GM03348 (cell line): ENCODE measurements at places on chromosomes 6 and 20.

DNA sequence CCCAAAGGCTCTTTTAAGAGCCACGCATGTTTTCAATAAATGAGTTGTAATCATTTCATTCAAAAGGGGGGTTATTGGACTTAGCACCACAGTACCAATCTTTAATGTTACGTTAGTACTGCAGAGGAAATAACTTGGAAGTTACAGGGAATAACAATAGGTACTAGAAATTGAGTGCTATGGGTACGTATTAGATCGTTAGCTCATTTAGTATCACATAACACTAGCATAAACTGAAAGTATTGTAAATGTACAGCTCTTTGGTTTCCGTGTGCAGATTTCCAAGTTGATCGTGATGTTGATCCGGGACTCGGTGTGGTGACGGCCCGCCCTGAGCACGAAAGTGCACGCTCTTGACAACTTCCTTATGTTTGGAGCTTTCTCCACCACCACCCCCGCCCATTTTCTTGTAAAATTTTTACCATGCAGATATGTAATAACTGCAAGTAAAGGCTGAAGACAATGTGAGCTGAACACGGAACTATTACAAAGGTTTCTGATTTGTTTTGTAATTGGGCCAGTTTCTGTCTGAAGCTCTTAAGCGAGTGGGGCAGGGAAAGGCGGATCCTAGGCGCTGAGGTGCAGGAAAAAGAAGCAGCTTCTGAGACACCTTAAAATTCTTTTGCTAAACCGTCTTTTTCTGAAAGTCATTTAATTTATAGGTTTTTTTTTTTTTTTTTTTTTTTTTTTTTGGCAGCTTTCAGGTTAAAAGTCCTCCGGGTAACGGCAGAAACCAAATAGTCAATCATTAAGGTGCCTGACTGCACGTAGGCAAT lies 71.5 kb downstream of the HFE start:
- peak; percentile 47 for DNase-seq

DNA sequence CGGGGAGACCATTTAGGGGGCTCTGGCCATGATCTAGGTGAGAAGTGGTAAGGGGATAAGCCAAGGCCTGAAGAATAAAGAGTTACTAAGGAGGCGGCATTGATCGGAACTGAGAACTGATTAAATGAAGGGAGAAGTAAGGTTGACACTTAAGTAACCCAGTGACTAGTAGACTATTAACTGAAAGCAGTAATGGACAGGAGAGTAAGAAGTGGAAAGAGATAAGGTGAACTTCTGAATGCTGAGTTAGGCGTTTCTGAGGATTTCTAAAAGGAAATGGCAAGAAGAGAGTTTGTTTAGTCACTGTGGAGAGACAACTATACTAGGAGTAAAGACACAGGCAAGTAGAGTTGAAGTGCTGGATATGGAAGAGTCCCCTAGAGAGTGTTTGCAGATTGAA lies 1.9 kb downstream of the ABCF1 start:
- no peak for DNase-seq

- peak; percentile 95 for DNase-seq
Observed at GRCh38 chr20:1225783-1226654, at the start of gene RAD21L1. Gene RAD21L1 (plus strand): TSS chr20:1226044. CDS start chr20:1228454, 2,410 bp downstream.

- no peak for DNase-seq
Observed at GRCh38 chr20:38184101-38184500, 19.0 kb upstream of the TGM2 start.

DNA sequence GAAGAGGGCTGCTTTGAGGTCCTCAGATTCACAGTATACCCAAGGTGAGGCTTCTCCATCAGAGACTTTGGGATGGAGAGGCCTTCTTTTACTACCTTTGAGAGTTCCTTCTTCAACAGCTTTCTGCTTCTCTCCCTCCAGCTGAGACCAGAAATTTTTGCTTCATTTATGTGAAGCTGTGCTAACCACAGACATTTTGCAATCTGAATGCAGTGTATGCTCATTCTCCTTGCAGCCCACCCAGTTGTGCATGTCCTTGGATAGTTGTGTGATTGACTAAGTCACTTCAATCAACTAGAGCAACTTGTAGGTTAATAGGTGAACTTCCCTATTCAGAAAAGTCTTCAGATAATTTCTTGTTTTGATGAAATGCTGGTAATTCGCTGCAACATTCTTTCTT lies 20.1 kb downstream of the DCBLD1 start:
- DNase-seq, result no peak

GRCh38 chr20:24770628-24771541 lies 178.2 kb upstream of the CST7 start:
- DNase-seq, result no peak

DNA sequence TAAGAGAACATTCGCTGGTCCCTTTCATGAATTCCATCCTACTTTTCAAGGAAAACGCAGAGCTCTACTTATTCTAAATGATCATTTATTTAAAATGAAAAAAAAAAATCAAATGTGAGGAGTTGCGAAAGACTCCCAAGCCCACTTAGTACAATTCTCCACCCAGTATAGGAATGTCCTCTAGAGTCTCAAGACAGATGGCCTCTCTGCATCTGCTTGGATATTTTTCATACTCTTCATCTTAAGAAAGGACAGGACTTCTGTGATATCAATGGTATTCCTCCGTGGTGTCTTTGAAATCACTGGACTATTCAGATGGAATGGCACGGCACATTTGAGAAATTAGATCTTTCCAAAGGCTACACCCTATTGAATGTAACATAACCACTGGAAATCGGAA lies 107.1 kb downstream of the PTPRK start:
- DNase-seq, result no peak

DNA sequence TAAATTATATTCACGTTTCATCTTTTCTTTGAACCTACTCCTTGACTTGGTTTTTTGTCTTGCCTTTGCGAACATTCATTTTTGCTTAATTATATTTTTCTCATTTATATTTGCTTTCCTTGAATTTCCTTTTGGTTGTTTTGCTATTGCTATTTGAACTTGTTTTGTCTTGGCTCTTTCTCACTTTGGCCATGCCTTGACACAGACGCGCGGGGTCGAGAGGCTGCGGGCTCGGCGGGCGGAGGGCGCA lies 7.1 kb upstream of the TMEM14A start:
- DNase-seq, result no peak

GRCh38 chr6:159761129-159761872 lies 544 bp upstream of the ACAT2 start:
- peak; percentile 15 for DNase-seq

- no peak for DNase-seq
Observed at GRCh38 chr6:37072526-37072925, 67.1 kb downstream of the FGD2 start.

DNA sequence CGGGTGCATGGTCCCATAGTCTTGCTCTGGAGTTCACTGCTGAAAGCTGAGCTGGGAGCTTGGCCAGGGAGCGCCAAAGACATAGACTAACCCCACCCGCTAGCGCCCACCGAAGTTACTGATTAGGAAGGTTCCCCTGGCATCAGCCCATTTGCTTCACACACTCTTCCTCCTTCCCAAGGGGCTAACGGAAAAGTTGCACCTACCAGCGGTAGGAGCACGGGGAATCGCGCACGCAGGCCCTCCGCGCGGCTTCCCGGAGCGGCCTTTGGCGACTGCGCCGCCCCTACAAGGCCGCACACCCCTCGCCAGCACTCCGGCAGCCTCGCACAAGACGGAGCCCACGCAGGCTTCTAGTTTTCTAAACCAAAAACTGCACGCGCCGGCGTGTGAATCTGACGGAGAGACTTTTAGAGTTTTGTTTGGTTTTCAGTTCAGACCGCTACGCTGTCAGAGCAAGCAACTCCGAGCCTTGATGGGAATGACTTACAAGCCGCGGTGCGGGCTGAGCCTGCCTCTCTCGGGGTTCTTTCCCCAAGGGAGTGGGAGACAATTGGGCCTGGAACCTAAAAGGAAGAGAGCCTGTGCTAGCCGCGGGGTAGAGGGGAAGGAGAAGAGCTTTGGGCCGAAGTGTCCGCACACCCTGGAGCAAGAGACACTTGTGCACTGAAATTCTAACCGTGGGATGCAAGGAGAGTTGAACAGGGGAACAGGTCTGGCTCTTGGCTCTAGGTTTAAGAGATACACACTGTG lies 891 bp upstream of the POU3F2 start:
- DNase-seq, result no peak

DNA sequence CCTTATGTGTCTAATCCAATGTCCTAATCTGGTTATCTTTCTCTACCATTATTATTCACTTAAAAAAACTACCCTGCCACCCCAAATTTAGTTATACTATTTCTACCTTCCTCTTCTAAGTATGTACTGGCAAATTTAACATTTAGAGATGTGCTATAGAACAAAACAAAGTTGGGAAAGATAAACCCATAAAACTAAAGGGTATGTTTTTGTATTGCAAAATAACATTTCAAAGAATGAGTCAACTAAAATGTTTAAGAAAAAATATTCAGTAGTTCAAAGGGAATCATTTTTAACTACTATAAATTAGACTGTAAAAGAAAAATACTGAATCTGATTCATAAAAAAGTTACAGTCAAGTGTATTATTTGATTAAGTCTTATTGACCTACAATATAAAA lies 103.0 kb downstream of the LMBRD1 start:
- DNase-seq, result peak; percentile 9

DNA sequence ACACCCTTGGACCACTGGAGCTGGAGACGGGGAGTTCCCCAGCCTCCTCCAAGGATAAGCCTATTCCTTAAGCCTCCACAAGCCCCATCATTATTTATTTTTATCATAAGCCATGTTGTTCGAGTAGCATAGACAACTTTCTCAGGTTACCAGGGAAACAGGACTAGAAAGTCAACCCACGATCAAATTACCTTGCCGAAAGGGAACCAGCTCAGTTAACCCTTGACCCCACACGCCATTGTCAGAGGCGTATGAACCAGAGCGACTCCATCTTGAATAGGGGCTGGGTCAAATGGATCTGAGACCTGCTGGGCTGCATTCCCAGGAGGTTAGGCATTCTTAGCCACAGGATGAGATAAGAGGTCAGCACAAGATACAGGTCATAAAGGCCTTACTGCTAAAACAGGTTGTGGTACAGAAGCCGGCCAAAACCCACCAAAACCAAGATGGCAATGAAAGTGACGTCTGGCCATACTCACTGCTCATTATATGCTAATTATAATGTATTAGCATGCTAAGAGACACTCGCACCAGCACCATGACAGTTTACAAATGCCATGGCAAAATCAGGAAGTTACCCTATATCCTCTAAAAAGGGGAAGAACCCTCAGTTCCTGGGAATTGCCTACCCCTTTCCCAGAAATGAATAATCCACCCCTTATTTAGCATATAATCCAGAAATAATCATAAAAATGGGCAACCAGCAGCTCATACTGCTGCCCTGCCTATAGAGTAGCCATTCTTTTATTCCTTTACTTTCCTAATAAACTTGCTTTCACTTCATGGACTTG lies 22.4 kb downstream of the SYNJ2 start:
- no peak for DNase-seq

DNA sequence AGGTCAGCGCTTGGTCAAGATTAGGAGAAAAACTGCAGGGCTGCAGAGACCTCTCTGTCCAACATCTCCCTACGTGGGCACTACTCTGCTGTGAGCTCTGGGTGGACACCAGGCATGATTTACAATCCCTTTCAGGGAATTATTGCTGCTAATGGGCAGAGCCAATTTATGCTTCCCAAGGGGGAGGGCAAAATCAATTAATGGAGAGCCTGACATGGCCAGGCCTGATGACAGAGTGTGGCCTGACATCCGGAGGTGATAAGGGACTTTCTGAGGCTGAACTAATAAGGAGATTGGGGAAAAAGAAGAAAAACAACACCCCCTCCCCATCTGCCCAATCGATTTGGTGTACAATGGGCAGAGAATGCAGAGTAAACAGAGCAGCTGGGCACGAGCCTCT lies 5.0 kb upstream of the KCNK16 start:
- DNase-seq, result no peak

GRCh38 chr6:13079096-13079723 lies 249.1 kb downstream of the TBC1D7 start:
- DNase-seq, result no peak

DNA sequence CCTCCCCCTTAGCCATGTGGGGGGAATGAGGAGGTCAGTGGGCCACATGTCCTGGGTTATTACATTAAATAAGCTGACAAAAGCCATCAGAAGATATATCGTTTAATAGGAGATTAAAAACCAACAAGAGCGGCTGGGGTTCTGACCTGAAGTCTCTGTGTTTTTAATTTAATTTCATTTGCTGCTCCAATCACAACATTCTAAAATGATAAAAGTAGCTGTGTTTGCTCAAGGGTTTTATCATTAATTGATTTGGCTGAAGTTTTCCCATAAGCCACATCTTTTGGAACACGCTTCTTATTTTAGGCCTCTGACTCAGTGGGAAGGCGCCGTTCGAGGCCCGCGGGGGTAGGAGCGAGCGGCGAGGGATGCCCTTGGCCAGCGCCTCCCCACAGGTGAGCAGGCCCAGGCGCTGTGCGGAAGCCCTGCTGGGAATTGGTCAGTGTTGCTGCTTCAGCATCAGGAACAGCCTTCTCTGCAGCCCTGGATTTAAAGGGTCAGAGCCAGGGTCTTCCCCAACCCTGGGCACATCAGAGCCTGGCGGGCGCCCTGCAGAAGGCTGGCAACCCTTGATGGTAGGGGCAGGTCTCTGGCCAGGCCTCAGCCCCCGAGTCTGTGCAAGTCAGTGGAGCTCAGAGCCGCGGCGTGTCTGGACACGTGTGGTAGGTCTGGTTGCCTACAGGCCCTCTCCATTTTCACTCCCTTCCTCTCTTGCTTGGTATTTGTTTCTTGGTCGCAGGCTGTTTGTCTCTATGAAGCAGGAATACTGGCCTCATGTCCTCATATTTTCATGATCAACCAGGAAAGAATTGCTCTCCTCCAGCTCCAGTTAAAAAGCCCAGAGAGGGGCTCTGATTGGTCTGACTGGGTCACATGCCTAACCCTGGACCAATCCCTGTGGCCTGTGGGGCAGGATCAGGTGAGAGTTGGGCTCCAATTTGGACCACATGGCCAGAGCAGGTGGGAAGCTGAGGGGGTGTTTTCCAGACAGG lies 30.9 kb upstream of the MLN start:
- no peak for DNase-seq

- no peak for DNase-seq
Observed at GRCh38 chr6:33813990-33814985, 10.5 kb upstream of the MLN start.

GRCh38 chr20:63215101-63216040 lies 560 bp downstream of the YTHDF1 start:
- peak; percentile 82 for DNase-seq

- no peak for DNase-seq
Observed at GRCh38 chr6:122154912-122155575, 244.4 kb upstream of the HSF2 start.

GRCh38 chr6:28764014-28764723 lies 159.6 kb downstream of the TRIM27 start:
- no peak for DNase-seq

DNA sequence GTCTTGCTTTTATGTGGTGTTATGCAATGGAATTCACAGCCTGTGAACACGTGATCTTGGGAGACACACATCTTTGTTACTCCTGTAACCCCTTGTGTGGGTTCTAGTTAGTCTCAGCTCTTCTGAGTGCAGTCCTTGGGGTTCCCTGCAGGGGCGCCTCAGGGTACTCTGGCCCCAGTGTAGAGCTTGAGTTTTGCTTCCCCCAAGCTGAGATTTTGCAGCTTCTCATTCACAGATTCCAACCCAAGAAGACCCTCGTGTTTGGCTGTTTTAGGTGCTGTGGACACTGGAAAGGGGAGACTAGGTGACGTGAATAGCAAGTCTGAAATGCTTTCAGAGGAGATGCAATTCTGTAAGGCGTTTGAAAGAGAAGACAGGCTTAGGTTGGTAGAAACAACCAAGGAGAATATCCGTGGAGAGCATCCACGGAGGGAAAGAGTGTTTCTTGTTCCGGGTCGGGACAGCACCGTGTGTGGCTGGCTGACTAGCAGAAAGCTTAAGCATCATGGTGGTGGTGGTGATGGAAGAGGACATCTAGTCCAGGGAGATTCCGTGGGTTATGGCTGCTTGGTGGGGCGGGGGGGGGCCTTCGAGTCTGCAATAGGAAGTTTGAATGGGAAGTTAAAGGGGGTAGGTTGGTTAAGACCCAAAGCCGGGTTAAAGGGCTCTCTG lies 30.1 kb downstream of the DUSP22 start:
- no peak for DNase-seq
